ENCODE measurements at places on chromosomes 2 and 18.
A peak's percentile ranks its signal among the peaks of the same experiment; 100 is the strongest.

- no peak for DNase-seq
Observed at GRCh38 chr2:222545823-222546795, 109.8 kb downstream of the FARSB start.

- DNase-seq, result no peak
Observed at GRCh38 chr2:66370824-66371223, 64.1 kb upstream of the MEIS1 start.

DNA sequence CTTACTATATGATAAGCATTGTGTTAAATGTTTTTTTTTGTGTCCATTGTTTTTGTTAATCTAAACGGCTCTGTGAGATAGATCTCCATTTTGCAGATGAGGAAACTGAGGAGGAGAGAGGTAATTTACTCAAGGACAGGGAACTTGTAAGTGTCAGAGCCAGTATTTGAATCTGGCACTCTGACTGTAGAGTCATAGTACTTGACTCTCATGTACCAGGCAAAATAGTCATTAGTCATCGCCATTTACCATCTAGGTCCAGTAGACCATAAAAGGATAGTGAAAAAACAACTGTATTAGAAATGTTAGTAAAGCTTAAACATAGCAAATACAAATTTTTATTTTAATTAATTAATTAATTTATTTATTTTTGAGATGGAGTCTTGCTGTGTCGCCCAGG is 4.8 kb downstream of the PSMD14 start:
- DNase-seq, result no peak

GRCh38 chr2:126627643-126628042 is 28.3 kb upstream of the GYPC start:
- no peak for DNase-seq

- peak; percentile 39 for DNase-seq
Observed at GRCh38 chr2:234437642-234438304, 59.1 kb downstream of the ARL4C start.

DNA sequence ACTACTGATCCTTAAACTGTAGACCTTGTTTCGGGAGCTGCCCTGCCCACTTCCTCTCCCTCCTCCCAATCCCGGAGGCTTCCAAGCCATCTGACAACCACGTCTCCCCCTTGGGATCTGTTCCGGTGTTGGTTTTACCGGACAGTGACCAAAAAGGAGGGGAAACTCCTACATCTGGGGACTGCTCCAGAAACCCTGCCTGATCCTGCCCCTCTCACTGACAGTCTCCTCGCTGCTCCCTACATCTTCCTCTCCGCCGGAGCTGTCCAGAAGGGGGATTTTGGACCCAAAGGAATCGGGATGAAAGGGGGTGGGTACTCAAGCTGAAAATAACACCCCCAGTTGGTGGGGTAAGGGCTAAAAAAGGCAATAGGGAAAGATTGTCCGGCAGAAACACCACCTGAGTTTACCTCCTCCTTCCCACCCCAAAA is 1.5 kb downstream of the INO80D start:
- DNase-seq, result peak; percentile 87

- DNase-seq, result peak; percentile 32
Observed at GRCh38 chr2:160731856-160732255, 238.2 kb upstream of the RBMS1 start.
